Cortex of kidney (tissue), 1 donor: ENCODE measurements at places on chromosomes 11 and 22.

GRCh38 chr11:44747316-44747715, 20.6 kb downstream of the TSPAN18 start:
- no peak for DNase-seq

GRCh38 chr11:45651841-45652749, 13.3 kb downstream of the CHST1 start:
- DNase-seq, result no peak

- no peak for DNase-seq
Measured at GRCh38 chr11:1084561-1085439, 10.1 kb downstream of the MUC2 start.

- DNase-seq, result no peak
Measured at GRCh38 chr22:22710719-22711531, 66.5 kb downstream of the GGTLC2 start.

- DNase-seq, result no peak
Measured at GRCh38 chr11:30893318-30893717, 307.2 kb upstream of the MPPED2 start.

DNA sequence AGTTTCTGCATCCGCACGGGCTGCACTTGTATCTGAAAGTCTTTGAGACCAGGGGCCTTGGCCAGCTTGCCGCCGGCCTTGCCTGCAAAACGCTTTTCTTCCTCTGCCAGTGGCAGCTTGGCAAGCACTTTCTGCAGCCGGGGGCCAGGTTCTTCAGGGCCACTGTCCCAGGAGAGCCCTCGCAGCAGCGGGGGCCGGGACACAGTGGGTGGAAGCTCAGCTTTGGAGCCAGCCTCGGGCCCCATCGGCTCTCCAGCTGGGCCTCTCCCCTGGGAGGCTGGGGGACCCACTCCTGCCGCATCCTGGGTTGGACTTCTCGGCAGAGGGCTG, 57.5 kb upstream of the LYVE1 start:
- DNase-seq, result no peak

- no peak for DNase-seq
Measured at GRCh38 chr11:19091366-19091765, 25.6 kb upstream of the ZDHHC13 start.

DNA sequence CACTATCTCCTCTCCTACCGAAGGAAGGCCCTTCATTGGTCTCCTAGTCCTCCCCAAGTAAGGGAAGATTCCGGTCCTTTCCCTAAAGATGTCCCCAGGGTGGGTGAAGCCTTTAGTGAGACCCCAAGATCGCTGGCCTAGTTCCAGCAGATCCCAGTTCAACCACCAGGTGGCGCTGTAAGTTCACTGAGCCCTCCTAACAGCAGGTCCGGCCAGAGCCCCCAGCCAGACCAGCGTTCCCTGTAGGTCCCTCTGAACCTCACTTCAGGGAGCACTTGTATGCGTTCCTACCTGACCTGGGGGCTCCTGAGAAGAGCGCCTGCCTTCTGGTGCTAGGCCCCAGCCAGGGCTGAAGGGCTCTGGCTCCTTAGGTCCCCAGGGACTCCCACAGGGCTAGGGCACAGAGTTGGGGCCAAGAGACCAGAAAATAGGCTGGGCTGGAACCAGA, 38.1 kb downstream of the LMO1 start:
- no peak for DNase-seq

GRCh38 chr11:61815790-61816735, 740 bp downstream of the FADS1 start:
- no peak for DNase-seq

- DNase-seq, result no peak
Measured at GRCh38 chr11:47378836-47379170, 456 bp upstream of the SPI1 start.

GRCh38 chr11:125070699-125071254, 7.7 kb downstream of the SLC37A2 start:
- DNase-seq, result no peak

- no peak for DNase-seq
Measured at GRCh38 chr11:97934572-97935208, 1086.1 kb upstream of the CNTN5 start.

- no peak for DNase-seq
Measured at GRCh38 chr11:104588970-104589369, 309.3 kb downstream of the CASP12 start.

DNA sequence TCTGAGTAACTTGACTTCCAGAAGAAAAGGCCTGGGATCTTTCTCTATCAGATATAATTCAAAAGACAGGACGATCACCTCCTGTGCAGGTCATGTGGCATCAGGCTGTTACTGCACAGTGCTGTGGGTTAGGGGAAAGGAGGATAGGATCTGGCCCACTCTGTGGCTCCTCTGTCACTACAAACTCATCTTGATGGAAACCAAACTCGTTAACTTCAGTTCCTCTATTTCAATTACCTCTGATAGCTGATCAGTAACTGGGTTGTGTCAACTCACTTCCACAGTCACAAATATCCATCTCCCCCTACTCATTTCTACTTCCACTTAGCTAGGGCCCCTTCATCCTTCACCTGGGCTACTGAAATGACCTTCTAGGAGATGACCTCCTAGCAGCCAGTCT, 95.2 kb downstream of the RCN1 start:
- DNase-seq, result no peak

DNA sequence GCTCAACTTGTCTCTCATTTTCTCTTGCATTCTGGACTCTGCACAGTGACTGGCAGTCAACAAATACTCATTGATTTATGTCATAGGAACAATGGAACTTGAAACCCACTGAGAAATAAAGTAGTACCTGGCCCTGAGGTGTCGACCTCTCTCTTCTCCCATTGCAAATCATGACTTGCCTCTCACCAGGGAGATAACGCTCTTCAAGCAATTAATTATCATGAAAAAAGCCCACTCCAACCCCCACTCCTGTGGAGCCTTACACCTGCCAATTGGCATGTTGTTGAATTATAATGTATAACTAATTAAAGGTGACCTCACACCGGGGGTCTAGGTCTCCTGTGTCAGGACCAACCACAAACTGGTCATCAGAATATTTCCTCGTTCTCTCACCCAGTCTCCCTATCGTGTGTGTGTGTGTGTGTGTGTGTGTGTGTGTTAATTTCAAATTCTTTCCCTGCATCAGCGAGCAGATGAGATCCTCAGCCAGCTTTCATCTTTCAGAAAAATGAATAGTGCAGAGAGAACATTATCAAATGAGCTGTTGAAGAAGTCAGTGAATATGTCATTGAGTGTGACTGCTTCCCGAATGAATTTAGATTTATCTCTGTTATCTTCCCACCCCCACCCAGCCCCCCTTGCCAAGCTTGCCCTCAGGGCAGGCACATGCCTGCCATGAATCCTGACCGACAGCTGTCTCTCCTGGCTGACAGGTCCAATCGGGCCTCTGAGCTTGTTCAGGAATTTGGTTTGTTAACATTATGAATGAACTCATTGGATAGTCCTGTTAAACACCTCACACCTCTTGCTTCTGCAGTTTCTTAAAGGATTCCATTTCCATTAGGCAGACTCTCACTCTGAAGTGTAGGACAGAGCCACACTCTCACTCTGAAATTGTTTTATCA, 357.4 kb downstream of the INSC start:
- no peak for DNase-seq

DNA sequence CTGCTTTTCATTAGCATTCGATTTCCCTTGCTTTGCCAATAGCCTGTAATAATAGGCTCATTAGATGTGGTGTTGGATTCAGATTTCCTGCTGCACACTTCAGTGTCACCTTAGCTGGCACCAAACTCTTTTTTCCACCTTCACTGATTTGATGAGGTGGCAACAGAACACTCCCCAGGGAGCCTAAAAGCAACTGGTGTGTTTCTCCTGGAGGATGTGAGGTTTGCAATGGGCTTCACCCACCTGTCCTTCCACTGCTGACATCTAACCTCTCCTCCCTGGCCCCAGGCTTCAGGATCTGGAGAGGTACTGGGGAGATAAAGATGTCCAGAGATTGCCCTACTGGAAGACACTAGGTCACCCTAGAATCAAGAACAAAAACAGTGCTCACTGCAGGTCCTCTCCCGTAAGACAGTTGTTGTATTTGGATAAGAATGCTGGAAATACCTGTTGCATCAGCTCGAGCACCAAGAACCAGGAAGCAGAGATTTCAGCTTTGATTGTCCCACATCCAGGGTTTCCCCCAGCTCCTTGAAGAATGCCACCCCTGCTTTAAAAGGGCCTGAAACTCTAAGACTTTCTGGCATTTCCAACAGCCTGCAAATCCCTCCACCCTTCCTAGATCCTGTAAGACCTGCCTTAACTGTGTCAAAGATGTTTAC, 96.9 kb downstream of the SLC1A2 start:
- no peak for DNase-seq

DNA sequence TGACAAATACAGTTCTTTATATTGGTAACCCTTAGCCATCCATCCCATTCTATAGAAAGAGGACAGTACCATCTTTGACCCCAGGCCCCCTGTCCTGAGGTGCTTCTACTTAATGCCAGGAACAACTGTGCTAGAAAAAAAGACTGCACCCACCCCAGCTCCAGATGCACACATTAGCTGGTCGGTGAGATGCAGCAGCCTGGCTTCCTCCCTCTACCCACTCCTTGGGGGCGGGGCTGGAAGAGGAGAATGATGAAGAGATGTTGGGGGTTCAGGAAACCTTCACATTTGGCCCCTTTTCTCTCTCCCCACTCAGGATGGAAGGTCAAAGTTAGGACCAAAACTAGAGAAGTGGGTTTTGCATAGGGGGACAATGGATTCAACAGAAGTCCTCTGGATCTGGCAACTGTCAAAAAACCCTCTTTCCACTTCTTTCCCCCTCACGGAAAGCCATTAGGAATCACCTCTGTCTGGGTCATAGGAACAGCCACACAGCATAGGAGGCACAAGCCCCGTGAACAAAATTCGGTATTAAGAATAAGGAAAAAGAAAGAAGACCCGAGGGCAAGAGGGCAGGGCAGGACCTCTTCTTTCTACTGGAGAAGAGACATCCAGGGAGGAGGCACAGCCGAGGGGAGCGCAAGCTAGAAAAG, 755 bp downstream of the NRIP3 start:
- DNase-seq, result no peak

- DNase-seq, result no peak
Measured at GRCh38 chr11:7495882-7496551, 10.7 kb downstream of the OLFML1 start.

DNA sequence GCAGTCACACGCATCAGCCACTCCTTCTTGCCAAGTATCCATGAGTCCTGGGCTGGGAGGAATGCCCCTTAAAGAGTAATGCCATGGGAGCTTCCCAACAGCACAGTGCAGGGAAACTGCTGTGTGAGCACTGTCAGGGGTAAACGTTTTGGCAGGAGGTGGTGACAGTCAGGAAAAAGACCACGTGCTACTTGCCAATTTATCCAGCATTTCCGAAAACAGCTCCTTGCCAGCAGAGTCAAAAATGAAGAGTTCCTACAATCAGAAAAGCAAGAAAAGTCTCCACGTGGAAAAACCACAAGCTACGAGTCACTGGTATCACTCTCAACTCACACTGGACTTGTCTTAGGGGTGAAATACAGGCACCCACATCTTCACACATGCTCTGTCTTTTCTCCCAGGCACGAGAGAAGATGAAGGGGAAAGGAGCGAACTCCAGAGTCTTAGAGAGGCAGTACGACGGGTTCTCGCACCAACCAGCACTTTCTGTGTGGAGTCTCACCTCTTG, 9.9 kb downstream of the IFT27 start:
- DNase-seq, result no peak

- no peak for DNase-seq
Measured at GRCh38 chr22:27580311-27580897, 221.2 kb downstream of the MN1 start.

GRCh38 chr11:120713296-120713695, 201.7 kb downstream of the GRIK4 start:
- no peak for DNase-seq

- no peak for DNase-seq
Measured at GRCh38 chr22:27840436-27840835, 38.9 kb upstream of the MN1 start.

DNA sequence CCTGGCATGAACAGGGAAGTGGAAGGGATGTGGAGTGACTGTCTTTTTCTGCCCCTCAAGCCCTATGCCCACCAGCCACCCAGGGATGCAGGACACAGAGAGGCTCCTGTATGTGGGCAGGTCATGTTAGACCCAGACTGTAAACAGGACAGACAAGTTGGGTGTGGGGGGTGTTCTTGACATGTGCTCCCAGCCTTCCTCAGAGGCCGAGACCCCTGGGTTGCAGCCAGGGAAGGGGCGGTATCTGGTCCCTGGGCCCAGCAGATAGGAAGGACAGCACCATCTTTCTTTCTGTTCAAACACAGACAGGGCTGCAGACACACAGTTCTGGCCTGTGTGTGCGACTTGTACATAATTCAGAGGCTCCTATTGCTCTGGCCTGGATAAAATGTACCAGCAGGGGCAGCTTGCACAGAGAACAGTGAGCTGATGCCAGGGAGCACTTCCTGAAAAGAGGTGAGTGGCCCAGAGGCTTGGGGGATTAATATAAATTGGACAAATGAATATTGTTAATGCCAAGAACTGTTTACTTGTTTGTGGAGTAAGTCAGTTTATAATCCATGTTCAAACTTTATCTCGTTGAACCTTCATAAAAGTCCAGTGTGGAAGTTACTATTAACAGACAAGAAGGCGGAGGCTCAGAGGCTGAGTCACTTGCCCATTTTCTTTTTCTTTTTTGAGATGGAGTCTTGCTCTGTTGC, 16.6 kb downstream of the GDPD5 start:
- no peak for DNase-seq

- DNase-seq, result no peak
Measured at GRCh38 chr11:61749591-61750217, 2.7 kb upstream of the MYRF start.

GRCh38 chr11:69601011-69601975, 39.7 kb upstream of the CCND1 start:
- no peak for DNase-seq

DNA sequence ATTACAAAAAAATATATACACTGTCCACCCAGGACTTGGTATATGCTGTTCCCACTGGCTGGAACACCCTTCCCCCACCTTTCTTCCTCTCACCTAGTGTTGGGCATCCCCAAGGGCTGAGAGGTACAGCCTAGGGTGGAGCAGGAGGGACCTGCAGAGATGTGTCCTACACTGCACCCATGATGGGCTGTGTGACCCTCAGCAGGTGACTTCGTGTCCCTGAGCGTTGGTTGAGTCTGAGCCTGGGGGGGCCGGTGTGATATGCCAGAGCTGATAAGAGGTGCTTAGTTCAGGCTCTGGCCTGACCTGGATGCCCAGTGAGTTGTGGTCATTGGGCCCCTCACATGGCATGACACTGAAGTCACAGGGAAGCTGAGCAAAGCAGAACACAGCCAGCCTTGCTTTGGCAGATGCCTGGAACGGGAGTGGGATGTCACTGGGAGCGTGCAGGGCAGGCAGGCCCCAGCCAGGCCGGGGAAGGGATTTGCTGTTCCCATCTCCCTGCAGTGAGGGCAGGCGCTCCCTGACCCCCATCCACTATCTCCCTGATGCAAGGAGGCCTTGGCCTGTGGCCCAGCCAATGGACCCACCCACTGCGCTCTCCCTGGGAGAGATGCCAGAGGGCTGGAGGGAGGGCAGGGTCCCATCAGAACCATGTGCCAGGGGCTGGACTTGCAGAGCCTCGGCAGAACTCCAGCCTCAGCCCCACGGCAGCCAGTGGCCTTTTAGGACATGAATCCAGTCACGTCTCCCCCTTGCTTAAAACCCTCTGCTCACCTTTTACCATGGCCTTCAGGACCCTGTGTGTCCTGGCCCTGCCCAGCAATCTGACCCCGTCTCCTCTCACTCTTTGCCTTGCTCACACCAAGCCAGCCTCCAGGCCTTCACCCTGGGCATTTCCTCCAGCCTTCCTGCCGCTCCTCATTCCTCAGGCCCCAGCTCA, 138.9 kb downstream of the MN1 start:
- DNase-seq, result no peak
